ENCODE measurements at places on chromosomes 6 and 20.

- no peak for DNase-seq
Measured at GRCh38 chr20:53320701-53321100, 272.9 kb downstream of the ZNF217 start.

DNA sequence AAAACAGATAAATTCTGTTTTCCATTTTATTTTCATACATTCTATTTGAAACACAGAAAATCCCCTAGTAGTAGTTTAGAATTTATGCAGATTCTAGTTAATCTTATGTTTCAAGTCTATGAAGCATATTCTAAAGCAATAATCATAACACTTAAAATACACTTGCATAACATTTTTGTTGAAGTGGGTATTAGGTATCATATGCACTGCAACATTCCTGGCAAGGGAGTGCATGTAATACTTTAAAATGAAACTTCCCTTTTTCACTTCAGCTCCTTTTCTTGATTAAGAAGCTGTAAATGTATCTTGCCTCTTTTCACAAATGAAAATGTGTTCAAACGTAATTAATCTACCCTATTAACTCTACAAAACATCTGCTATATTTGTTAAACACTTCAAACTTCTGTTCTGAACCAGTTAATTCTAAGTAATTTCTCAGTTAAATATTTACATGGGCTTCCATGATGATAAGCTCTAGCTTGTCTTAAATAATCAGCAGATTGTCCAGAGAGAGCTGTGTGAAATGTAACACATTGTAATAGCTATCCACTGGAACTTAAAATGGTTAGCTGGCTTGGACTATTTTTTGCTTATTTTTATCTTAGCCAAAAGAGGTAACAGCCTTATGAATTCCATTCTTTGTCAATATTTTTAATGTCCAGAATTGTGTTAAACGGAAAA is 192.8 kb downstream of the COL19A1 start:
- no peak for DNase-seq

GRCh38 chr20:24968278-24968800 is 19.3 kb downstream of the CST7 start:
- no peak for DNase-seq

GRCh38 chr20:48284837-48285236 is 499.6 kb upstream of the SULF2 start:
- no peak for DNase-seq

DNA sequence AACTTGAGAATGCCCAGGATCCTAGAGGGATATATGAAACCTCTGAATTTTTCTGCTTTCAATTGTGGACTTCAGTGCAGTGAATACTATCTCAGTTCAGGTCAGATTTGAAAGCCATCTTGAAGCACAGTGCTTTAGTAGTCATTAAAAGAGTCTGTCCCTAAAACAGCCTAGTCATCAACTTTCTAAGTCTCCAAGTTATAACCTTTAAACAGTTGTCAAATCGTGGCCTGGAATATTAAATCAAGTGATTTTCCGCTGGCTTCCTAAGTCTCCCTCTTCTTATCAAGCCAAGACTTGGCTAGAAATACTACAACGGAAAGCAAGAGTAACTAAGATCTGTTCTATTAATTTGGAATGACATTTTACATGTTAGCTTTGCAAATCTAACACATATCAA is 45.8 kb downstream of the SCML4 start:
- no peak for DNase-seq

GRCh38 chr6:15520626-15521203 is 142.1 kb downstream of the DTNBP1 start:
- no peak for DNase-seq

- no peak for DNase-seq
Measured at GRCh38 chr20:59411170-59411569, 110.8 kb downstream of the EDN3 start.

DNA sequence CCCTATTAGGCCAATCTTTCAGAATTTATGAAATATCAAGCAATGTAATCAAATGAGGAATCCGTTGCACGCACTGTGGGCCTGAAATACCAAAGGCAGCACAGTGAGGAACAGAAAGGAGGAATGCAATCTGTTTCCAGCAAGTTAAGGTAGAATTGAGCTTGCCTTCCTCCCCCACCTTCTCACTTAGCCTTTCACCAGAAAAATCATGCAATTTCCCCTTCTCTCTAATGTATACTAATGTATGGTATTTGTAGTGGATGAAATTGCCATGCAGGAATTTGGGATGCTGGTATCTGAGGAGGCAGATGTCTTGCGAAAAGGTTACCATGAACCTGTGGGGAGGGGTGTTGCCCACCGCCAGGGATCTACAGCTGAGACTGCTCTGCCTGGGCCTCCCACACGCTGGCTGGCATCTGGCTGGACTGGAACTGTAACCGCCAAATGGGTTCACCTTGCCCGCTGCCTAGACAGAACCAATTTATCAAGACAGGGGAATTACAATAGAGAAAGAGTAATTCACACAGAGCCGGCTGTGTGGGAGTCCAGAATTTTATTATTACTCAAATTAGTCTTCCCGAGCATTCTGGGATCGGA is 222.4 kb upstream of the MYLIP start:
- DNase-seq = no peak

DNA sequence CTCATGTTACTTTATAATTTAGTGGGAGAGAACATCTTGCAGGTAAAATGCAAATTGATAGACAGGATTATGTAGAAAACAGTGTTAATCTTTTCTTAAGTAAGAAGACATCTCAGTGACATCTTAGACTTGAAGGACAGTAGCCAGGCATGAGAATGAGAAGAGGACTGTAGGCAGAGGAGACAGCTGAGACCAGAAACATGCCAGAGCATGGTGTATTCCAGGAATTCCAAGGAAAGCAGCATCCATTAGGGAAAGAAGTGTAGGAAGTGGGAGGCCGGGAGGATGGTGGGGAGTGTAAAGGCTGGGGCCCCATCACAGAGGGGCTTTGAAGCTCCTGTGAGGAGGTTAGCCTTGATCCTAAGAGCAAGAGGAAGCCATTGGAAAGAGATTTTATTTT is 225.6 kb downstream of the ARID1B start:
- DNase-seq = no peak

DNA sequence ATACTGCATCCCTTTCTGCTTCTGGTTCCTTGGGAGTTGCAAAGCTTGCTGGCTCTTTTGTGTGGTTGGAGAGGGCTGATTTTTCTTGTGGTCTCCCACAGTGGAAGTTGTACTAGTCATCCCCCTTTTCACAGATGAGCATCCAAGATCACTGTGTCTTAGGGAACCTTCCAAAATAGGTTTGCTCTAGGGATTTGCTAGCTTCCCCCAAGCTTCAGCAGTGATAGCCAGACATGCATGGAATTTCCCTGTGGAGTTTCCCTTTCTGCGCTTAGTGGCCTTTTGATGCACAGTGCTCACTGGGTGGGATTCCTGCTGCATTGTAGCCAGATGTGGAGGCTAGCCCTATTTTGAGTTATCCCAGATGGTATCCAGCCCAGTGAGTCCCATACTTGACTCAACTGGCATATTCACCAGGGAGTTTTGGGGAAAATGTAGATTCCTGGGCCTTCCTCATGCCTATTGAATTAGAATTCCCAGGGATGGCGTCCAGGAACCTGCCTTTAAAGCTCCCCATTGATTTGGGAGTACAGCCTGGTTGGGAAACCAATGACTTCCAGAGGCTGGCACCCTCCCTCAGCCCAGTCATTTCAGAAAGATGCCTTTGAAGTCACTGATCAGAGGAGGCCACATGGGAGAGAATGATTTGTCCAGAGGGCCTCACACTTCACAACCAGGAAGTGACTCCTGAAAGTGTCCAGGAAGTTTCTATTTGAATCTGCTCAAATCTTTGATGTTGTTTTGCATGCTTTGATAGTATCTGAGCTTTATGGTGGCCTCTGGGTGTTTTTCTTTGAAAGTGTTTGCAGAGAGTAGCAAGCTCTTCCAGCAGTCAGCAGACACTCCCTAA is 25.9 kb downstream of the PPARD start:
- peak; percentile 26 for DNase-seq

DNA sequence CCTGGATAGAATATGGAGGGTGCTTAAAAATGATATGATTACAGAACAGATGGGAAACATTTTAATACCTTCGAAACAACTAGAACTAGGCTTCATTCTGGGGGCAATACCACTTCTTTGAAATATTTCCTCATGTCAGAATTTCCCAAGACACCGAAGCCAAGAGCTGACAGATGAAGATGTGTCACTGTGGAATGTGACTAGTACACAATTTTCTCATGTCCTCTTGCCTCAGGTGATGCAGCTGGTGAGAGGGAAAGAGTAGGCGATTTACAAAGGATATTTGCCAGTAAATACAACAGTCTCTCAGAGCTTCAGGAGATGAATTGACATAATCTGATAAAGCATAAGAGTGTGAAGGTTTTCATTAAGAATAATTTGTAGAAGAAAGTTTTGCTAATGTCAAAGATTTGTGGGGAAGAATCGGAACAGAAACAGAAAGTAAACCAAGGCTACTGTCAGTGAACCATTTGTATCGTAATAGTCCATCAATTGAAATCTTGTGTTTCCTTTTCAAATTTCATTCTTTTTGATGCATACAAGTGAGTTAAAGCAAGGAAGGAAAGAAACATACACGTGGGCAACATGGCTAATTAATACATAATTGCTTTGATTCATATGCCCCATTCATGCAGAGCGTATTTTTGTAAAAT is 164.7 kb upstream of the CCN2 start:
- no peak for DNase-seq

DNA sequence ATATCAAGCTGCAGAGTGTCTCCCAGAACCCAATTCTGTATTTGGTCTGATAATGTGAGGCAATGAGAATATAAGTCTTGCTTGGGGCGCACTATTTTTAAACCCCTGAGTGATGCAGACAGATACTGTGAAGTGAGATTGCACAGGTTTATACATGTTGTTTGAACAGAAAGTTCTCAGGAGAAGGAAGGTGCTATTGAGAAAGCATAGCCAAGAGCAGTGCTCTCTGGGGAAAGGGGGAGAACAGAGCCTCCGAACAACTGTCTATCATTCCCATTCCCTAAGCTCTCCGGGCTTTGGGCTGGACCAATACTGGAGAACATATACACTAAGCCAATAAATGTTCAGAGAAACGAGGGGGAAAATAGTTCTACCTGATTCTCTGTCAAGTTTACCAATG is 75.8 kb downstream of the PERP start:
- no peak for DNase-seq

- DNase-seq = no peak
Measured at GRCh38 chr6:30172681-30173080, 9.3 kb downstream of the TRIM15 start.

DNA sequence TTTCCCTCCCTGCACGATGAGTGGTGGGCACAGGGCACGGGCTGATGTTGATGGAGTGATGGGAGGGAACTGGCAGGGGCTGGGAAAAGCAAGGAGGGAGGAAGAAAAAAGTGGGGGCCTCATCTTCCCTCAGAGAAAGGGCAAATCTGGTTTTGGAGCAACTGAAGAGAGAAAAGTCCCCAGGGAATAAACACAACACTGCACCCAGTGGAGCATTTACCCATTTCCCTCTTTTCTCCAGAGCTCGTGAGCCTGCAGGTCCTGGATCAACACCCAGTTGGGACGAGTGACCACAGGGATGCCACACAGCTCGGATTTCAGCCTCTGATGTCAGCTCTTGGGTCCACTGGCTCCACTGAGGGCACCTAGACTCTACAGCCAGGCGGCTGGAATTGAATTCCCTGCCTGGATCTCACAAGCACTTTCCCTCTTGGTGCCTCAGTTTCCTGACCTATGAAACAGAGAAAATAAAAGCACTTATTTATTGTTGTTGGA is 11.4 kb downstream of the MICA start:
- no peak for DNase-seq

DNA sequence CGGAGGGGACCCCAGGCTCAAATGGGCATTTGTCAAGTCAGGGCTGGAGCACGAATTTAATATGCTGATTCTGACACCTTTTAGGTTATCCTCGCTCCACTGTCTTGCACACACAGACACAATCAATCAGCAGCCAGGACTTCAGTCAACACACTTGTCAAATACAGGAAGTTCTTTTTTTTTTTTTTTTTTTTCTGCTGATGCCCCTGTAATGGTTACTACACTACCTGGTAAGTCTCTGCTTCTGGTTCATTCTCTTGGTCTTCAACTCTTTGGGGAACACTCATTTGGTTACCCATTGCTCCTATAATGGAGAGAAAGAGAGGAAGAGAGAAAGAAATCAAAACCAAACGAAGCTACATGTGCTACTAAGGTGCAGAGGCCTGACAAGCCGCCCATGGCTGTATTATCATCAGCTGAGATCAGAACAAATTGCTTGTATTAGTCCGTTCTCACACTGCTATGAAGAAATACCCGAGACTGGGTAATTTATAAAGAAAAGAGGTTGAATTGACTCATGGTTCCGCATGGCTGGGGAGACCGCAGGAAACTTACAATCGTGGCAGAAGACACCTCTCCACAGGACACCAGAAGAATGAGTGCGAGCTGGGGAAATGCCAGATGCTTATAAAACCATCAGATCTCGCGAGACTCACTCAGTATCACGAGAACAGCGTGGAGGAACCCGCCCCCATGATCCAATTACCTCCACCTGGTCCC is 11.8 kb downstream of the BCAS1 start:
- DNase-seq = no peak

Measured in activated T-helper 2 cell treated with anti-CD3 and anti-CD28 coated beads, Interferon-gamma antibody, Interleukin-2, Interleukin-4, amounts not matched to agents 10 μg/mL and 5 μg/mL and 100 μg/mL, durations not matched to agents 14 hours and 24 hours and 36 hours (primary cell).